ENCODE measurements at places on chromosomes 16 and 17.

- no peak for DNase-seq
These were observed 492 bp downstream of the SLC25A39 start for GRCh38 chr17:44324092-44324570.

- DNase-seq, result no peak
These were observed 143.4 kb downstream of the IRF8 start for GRCh38 chr16:86042393-86042792.

DNA sequence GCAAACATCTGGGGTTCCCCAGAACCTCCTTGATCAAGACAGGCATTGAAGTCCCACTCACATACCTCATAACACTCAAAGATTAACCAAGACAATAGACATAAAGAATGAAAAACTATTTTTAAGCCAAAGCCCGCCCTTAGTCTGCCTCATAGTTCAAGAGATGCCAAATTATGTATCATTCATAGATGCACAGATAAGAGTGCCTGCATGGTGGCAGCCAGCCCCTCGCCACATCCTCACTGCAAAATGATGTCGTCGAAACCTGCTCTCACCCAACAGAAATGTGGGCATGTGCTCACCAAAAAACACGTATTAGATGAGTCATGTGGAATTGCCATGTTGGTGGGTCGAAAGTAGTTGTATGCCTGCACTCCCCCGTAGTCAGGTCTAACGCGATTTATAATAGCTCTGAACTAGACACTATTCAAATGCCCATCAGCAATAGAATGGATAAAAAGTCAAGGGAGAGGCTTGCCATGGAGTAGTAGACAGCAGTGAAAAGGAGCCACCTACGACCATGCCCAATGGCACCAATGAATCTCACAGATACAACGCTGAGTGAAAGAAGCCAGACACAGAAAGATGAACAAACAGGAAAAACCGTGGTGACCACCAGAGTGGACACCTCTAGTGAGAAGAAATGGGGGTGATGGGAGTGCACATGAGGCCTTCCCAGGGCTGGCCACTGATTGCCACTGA is 64.8 kb downstream of the C16orf95 start:
- no peak for DNase-seq

DNA sequence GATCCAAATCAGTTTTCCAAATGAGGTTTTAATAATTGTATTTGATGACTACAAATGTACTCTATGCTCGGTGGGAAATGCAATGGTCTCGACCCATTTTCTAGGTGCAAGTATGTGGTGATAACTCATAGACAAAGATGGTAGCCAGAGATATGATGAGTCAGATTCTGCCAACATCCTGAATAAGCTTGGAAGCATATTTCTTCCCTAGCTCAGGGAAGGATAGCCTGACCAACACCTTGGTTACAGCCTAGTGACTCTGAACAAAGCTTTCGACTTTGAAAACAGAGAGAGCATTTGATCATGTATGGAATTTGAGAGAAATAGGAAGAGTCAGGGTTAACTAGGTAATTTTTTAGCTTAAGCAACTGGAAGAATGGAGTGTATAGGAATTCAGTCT is 128.3 kb upstream of the MYOCD start:
- no peak for DNase-seq

All from NCI-H1436 treated with DMSO at 0.1 percent for 48 hours (cell line).